Spinal cord (tissue), 10 donors: ENCODE measurements at places on chromosomes 5 and 9.

DNA sequence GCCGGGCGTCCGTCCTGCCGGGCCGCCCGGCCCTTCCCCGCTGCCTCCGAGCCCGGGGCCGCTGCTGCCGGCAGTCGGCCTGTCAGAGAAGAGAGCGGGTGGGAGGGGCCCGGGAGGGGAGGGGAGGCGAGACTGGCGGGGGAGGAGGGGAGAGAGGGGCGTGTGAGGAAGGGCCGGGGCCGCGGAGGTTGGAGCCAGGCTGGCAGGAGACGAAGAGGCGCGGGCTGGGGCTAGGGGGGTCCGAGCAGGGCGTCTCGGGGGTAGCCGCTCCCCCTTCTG, 570 bp downstream of the CREBRF start:
- no peaks in the 10 kb centered on the region for H3K36me3 ChIP-seq
- peaks cover 5% of the 10 kb centered on the region for H3K4me1 ChIP-seq
- H3K4me3 ChIP-seq = peak overlapping the region; percentile 92
- DNase-seq = no peak

- DNase-seq = no peak
- H3K4me1 ChIP-seq = no peaks in the 10 kb centered on the region
- no peak overlapping the region for H3K4me3 ChIP-seq
- H3K27me3 ChIP-seq = no peaks in the 10 kb centered on the region
- peaks cover 79% of the 10 kb centered on the region for H3K36me3 ChIP-seq
- no peak overlapping the region for H3K27ac ChIP-seq
Measured at GRCh38 chr5:1060535-1060981, 51.3 kb downstream of the SLC12A7 start.

DNA sequence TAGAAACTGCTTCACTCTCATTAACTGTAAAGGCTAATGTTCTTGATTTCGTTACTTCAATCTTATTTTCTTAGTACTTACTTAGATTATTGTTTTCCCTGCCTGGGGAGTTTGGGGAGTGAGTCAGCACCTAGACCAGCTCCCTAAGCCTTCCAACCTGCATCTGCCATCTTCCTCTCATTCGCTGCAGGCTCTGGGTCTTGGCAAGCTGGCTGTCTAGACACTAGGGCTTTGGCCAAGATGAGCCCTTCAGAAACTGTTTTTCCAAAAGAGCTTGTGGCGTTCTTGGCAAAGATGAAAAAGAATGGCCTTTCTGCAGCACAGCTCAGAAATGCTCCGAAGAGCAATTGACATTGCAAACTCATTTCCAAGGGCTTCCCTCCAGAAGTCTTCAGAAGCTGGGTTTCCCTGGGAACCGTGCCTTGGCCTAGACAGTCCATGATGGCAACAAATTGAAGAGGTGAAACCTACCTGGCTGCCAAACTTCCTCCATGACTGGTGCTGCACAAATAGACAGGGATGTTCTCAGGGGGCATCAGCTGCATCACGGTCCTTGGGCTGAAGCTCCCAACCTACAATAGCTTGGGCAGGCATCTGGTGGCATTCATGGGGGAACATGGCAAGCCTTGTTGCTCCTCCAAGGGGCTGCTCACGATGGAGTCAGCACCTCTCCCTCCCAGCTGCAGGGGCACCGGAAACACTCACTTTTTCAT, 76.6 kb downstream of the NSUN2 start:
- no peaks in the 10 kb centered on the region for H3K4me1 ChIP-seq
- H3K4me3 ChIP-seq = no peak overlapping the region
- H3K27ac ChIP-seq = no peak overlapping the region

GRCh38 chr9:2967766-2968165, 123.9 kb upstream of the PUM3 start:
- no peak overlapping the region for H3K27ac ChIP-seq
- no peak overlapping the region for H3K4me3 ChIP-seq
- H3K36me3 ChIP-seq = no peaks in the 10 kb centered on the region
- H3K27me3 ChIP-seq = no peaks in the 10 kb centered on the region

DNA sequence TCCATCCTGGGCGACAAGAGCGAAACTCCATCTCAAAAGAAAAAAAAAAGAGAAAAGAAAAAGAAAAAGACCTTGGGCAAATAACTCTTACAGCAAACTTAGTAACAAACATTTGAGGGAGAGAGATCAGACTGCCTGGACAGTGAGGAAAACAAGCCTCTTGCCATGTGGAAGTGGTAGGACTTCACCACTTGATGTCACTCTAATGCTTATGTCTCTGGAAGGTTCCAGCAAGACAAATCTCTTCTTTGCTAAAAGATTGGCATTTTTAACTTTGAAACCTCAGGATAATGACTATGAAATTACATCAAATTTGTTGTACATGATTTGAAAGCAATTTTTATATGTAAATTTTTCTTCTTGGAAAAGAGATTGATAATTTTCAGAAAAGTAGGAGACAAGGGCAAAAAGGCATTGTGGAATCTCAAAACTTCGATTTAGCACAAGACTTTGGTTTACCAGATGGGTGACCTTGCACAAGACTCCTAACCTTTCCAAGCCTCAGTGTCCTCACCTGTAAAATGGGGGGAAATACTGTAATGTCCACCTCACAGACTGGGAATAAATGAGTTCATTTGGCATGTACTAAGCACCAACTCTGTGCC, 5.4 kb downstream of the ACTL7B start:
- no peaks in the 10 kb centered on the region for H3K4me1 ChIP-seq
- DNase-seq = peak; percentile 26
- H3K36me3 ChIP-seq = peaks cover 4% of the 10 kb centered on the region
- no peak overlapping the region for H3K4me3 ChIP-seq
- no peak overlapping the region for H3K27ac ChIP-seq

GRCh38 chr5:53128481-53128880, 18.9 kb upstream of the MOCS2 start:
- no peaks in the 10 kb centered on the region for H3K4me1 ChIP-seq
- H3K4me3 ChIP-seq = no peak overlapping the region
- H3K36me3 ChIP-seq = no peaks in the 10 kb centered on the region

GRCh38 chr5:138385660-138386059, 33.2 kb downstream of the KDM3B start:
- peaks cover 6% of the 10 kb centered on the region for H3K4me1 ChIP-seq
- no peaks in the 10 kb centered on the region for H3K27me3 ChIP-seq
- peaks cover 47% of the 10 kb centered on the region for H3K36me3 ChIP-seq
- no peak overlapping the region for H3K4me3 ChIP-seq
- no peak for DNase-seq

- H3K27me3 ChIP-seq = no peaks in the 10 kb centered on the region
- H3K27ac ChIP-seq = no peak overlapping the region
- H3K4me1 ChIP-seq = peaks cover 41% of the 10 kb centered on the region
- H3K36me3 ChIP-seq = peaks cover 4% of the 10 kb centered on the region
Measured at GRCh38 chr5:72455476-72455875, 51.7 kb downstream of the ZNF366 start.

DNA sequence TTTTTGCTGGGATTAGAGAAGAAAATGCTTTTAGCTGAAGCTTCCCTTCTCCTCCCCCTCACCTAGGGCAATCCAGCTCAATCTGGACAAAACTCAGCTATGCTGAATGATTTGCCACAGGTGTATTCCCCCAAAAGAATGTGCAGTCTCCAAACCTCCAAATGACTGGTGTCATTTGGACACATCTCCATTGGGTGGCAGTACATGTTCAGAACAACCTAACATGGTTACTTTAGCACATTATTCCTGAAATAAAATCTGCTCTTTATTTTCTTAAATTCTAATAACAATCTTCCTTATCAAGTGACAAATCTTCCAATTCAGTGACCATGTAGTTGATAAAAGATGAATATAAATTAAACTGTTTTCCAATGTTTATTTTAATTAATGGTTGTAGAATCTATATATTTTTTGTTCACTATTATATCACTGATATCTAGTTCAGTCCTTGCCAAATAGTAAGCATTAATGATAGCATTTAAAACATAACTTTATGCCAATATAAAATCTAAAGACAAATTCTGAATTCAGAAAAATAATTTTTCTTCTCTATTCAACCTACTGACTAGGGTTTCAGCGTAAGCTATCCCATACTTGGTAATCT, 61.3 kb upstream of the MOCS2 start:
- no peak overlapping the region for H3K27ac ChIP-seq
- H3K36me3 ChIP-seq = no peaks in the 10 kb centered on the region
- H3K4me1 ChIP-seq = no peaks in the 10 kb centered on the region
- H3K27me3 ChIP-seq = no peaks in the 10 kb centered on the region
- peak; percentile 83 for DNase-seq
- no peak overlapping the region for H3K4me3 ChIP-seq

GRCh38 chr5:24909210-24909609, 264.4 kb upstream of the CDH10 start:
- H3K4me1 ChIP-seq = no peaks in the 10 kb centered on the region
- no peaks in the 10 kb centered on the region for H3K27me3 ChIP-seq
- H3K27ac ChIP-seq = no peak overlapping the region
- H3K4me3 ChIP-seq = no peak overlapping the region

- DNase-seq = no peak
- H3K4me1 ChIP-seq = no peaks in the 10 kb centered on the region
- H3K27me3 ChIP-seq = no peaks in the 10 kb centered on the region
- H3K36me3 ChIP-seq = no peaks in the 10 kb centered on the region
- H3K4me3 ChIP-seq = no peak overlapping the region
- H3K27ac ChIP-seq = no peak overlapping the region
Measured at GRCh38 chr5:88515881-88516819, 247.5 kb upstream of the TMEM161B start.

- H3K27ac ChIP-seq = no peak overlapping the region
- peaks cover 41% of the 10 kb centered on the region for H3K36me3 ChIP-seq
- peaks cover 100% of the 10 kb centered on the region for H3K4me1 ChIP-seq
- no peak overlapping the region for H3K4me3 ChIP-seq
Measured at GRCh38 chr9:133880851-133881661, 111.1 kb downstream of the VAV2 start.

DNA sequence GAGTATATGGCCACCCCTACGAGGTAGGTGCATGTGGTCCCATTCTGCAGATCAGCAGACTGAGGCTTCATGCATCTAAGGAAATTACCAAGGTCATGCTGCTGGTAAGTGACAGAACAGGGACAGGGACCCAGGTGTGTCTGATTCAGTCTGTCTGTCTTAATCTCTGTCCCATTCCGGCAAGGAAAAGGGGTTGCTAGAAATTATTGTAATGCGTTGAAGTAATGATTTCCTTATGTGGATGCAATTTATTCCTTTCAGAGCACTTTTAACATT, 76.8 kb downstream of the AMBP start:
- no peak overlapping the region for H3K4me3 ChIP-seq
- peaks cover 58% of the 10 kb centered on the region for H3K36me3 ChIP-seq
- H3K4me1 ChIP-seq = peaks cover 36% of the 10 kb centered on the region
- no peaks in the 10 kb centered on the region for H3K27me3 ChIP-seq

DNA sequence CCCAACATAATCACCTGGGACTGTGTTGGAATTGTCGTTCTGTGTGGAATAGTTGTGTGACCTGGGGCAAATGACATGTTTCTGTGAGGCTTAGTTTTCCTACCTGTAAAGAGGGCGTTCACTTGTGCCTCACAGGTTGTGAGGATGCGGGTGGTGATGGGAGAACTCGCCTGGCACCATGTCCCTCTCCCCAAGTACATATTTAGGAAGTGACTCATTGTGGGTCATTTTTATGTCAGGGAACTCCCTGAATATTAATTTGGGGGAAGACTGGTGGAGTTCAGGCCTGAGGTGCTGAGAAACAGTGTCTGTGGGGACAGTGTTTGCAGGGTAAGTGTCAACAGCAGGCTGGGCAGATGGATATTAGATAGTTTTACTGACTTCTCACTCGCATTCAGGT, 144.7 kb downstream of the KDM4C start:
- no peaks in the 10 kb centered on the region for H3K27me3 ChIP-seq
- H3K36me3 ChIP-seq = no peaks in the 10 kb centered on the region
- H3K4me3 ChIP-seq = no peak overlapping the region

DNA sequence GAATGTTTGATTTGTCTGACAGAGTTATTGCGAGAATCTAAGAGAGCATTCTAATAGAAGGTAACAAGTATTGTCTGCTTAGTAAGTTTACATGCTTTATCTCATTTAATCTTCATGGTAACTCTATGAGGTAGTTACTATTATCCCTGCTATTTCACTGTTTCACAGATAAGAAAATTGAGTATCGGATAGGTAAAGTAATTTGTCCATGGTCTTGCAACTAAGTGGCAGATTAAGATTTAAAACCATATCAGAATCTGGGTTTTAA, 118.2 kb downstream of the SNCAIP start:
- no peak for DNase-seq
- H3K36me3 ChIP-seq = no peaks in the 10 kb centered on the region
- H3K27ac ChIP-seq = no peak overlapping the region
- no peak overlapping the region for H3K4me3 ChIP-seq
- H3K27me3 ChIP-seq = no peaks in the 10 kb centered on the region
- H3K4me1 ChIP-seq = peaks cover 4% of the 10 kb centered on the region
